SW480 (cell line): ENCODE measurements at places on chromosomes 12 and 14.

DNA sequence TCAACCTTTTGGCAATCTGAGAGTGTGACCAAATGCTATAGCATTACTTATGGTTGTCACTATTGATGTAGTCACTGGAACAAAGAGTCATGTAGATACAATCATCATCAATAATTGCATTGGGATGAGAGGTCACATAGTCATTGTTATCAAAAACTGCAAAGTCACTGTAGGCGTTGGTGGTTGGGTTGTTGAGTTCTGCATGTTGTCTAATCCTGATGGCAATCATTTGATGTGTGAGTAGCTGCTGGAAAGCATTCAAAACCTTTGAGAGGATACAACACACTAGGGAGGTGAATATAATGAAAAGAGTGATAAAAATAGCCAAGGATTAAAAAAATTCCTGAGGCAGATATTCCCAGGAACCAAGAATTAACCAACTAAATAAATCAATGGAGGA, 214.7 kb upstream of the SYT10 start:
- DNase-seq = no peak

DNA sequence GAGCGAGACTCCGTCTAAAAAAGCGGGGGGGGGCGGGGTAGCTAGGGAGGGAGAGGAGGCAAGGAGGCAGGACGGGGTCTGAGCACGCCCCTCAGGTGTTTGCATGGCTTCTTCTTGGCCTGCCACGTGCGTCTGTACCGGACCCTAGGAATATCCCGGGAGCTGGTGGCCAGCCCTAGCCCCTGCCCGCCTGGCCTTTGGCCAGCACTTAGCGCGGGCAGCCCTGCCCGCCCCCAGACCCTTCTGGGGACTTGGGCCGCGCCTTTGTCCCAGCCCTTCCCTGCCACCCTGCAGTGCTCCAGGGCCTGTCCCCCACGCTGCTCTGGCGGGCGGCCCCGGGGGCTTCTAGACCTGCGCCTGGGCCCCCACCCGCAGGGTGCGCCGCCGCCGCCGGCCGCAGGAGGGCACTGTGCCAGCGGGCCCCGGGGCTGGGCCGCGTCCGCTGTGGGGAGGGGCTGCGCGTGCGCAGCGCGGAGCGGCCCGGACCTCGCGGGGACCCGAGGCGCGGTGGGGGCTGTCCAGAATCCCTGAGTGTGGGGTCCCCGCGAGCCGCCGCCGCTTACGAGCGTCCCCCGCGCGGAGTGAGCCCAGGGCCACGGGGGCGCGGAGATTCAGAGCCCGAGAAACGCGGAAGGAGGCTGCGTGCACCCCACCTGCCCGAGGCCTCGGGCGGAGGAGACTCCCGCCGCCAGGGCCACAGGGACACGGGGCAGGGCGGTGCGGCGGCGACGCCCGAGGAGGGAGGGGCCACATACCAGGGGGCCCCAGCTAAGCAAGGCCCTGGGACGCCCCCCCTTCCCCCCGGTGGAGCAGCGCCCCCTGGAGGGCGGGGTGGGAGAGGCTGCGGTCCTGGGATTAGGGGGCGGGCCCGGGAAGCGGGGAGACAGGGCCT, 21.0 kb downstream of the SLC25A29 start:
- peak; percentile 83 for DNase-seq

DNA sequence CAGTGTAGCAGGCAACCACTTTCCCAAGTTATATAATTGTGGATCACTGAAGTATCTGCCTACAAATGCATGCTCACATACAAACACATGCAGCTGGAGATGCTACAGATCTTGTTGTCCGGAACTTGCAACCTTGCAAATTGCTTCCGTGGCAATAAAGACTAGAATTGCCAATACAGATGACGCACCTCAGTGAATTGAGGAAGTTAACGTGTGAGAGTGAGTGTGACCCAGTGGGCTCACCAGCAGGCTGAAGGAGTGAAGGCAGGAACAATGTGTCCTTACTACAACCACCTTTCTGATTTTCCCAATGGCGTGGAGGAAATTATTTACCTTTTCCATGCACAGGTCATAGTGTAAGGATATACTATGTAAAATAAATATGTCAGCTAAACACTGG, 89.4 kb upstream of the GRIP1 start:
- DNase-seq = no peak

DNA sequence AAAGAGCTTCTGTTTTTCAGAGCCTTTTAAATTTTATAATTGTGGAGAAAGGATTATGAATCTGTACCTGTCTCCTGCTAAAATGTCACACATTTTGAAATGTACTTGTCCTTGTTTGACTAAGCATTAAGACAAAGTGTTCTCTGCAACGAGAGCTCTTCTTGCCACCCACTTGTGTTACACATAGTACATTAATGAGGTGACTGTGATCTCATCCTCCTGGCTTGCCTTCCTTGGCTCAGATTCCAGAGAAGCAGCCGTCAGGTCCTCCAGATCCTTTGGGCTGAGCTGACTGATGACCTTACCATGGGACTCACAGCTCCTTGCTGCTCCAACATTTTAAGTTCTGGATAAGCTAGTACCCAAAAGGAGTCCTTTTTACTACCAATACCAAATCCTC, 81.4 kb downstream of the BBS10 start:
- no peak for DNase-seq

DNA sequence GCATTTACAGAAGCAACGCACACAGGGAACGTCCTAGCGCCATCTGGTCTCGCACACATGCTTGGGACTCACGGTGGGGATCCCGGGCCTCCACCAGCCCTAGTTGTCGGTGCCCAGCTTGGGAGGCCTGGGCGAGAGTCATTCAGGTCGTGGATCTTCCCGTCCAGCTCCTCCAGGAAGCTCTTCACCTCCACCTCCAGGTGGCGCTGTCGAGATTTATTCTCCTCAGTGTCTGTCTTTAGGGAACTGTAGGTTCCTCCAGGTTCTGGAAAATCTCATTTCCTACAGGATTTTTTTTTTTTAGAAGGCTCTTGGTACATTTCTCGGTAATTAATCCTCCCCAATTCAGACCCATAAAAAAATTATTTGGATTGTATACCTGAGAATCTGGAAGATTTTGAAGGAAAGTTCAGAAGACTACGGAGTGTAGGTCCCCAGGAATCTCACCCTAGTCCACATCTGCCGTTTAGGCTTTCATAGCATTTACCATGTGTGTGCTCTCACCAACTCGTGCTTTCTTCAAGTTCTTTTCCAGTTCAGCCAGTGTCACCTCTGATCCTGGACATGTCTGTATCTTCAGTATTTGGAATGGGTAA, 910.0 kb downstream of the TMEM121 start:
- no peak for DNase-seq

GRCh38 chr12:2960996-2961616, 1.9 kb downstream of the TEAD4 start:
- no peak for DNase-seq

DNA sequence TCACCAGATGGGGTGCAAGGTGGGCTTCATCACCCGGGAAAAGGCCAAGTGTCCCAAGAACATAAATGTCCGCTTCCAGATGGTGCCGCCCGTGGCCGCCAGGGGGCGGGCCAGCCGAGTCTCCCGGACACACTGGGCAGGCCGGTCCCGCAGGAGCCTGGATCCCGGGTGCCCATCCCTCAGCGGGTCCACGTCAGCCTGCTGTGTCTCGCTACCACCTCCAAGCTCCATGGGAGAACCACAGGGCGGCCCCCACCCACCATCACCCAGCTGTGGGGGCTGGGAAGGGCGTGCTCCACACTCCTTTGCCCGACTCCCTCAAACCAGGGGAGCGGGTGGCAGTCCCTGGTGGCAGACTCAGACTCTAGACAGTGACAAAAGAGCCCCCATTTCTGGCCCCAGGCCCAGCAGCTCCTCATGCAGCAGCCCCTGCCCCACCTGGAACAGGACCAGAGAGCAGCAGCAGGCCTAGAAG, 22.0 kb upstream of the NUDT14 start:
- peak; percentile 58 for DNase-seq

- peak; percentile 80 for DNase-seq
Observed at GRCh38 chr14:54676812-54677708, 110.1 kb downstream of the SAMD4A start.

GRCh38 chr14:27427796-27428195, 830.0 kb upstream of the NOVA1 start:
- DNase-seq = peak; percentile 3

GRCh38 chr12:23504043-23504442, 445.4 kb downstream of the SOX5 start:
- no peak for DNase-seq

DNA sequence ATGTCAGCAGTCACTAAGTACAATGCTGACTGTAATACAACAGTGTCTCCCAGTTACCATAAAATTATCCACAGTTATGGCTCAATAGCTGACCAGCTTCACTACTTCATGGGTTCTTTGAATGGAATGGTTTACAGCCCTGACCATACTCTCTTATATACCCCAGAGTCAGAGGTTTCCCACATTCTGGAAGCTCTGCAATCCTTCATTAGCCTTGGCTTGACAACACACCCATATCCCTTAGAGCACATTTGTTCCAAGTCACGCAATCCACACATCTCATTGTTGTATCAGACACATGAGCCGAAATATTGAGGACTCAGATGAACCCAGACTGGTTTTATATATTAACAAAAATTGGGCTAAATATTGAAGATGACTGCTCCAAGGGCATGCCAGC, 209.4 kb upstream of the PLXNC1 start:
- no peak for DNase-seq

DNA sequence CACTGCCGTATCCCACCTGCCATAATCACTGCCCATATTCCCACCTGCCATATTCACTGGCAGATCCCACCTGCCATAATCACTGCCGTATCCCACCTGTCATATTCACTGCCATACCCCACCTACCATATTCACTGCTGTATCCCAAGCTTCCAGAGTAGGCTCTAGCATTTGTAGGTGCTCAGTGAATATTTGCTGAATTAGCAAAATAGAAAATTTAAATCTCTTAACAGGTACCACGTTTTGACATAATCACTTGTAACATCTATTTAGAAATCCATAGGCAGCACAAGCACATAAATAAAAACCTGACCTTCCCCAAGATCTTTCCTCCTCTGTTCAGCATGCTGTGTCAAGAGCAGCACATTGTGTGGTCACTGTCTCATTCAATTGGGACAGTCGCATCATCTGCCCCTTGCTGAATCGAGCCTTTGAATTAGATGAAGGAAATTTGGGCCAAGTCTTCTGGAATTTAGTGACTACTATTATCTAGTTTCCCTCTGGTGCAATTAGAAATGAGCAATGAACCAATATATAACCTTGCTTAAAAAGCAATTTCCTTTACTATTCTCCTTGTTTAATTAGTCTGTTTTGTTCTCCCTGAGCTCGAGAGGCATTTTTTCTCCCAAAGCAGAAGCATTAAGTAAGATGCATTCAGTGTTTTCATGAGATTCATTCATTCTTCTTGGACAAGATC, 144.9 kb upstream of the FGD4 start:
- no peak for DNase-seq

DNA sequence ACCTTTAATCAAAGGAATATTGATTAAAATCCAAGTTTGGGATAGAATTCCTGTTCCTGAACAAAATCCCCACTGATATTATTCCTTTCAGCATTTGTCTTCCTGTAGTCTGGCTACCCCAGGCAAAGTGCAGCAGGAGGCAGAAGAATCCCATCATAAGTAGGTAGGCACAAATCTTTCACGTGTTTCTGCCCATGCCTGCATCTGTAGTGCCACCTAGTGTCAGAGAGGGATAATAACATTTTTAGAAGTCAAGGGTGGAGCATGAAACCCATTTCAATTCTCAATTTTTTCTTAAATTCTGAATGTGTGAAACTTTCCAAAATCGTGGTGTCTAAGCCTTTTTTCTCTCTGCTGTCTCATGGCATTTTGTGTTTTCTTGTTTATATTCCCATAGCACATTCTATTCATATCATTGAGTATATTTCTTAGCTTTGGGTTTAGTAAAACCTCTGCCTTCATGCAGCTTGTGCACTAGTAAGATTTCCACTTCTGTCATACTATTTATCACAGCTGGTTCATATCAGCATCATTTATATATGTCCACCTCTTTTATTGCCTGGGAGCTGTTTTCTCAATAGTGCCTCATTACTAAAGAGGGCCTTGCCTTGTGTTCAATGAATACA, 47.8 kb upstream of the RERG start:
- DNase-seq = peak; percentile 87

GRCh38 chr14:55500708-55501107, 60.3 kb upstream of the TBPL2 start:
- DNase-seq = no peak

GRCh38 chr14:67580336-67581171, 19.5 kb downstream of the PIGH start:
- no peak for DNase-seq

DNA sequence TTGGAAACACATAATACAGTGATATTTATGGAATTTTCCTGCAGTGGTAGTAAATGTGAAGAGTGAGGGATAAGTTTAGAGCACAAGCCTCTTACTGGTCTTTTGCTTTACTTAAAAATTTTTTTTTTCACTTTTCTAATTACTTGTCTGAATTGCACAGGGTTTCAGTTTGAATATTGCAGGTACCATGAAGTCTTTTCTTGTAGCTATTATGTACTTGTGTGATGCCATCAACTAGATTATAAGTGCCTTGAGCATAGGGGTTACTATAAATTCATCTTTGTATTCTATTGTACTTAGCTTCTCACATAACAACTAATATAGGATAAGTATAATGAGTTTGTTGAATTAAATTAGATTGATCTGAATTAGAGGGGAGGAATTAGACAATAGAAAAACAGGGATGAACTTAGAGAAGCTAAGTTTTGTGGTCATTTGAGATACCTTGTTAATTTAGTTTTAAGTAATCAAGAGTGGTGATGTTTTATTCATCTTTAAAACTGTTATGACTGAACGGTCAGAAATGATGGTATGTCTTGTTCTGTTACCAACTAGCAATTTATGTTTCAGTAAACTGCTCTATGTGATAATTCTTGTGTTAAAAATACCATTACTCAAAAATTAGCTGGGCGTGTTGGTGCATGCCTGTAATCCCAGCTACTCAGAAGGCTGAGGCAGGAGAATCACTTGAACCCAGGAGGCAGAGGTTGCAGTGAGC, 42.1 kb downstream of the CCDC91 start:
- no peak for DNase-seq

DNA sequence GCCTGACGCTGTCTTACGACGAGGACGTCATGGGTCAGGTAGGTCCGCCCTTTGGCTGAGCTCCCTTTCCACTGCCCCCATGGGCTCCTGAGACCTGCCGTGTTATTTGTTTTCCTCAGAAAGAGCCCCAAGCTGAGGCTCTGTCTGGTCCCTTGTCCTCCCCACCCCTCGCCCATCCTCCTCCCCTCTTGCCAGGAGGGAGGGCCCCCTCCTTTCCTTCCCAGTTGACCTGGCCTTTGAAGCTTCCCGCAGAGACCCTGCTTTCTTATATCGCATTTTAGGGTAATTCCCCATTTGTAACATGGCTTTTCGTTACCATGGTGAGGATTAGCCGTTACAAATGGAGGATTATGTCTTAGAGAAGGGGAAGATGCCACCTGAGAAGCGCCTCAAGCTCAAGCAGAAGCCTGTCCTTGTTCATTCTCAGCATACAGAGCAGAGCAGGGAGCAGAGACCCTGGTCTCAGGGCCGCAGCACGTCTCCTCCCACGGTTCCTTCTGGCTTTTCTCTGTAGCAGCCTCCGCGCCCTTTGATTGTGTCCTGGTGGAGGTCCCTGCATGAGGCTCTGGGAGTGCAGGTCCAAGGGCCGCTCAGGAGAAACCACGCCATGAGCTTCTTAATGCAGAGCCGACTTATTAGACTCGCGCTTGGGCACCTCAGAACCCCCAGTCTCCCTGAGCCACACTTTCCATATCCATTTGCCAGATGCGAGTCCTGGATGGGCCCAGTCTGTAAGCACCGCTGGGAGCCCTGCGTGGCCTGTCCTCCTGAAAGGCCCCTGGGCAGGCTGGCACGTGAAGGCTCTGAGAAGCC, 47.2 kb downstream of the UBE3B start:
- no peak for DNase-seq
